Psoas muscle (tissue), 8 donors: ENCODE measurements at places on chromosomes 12 and 14. TPM values are rescaled to one million over a fixed set of nuclear protein-coding genes. Genes with fewer than 3 reads are reported as not detected.

DNA sequence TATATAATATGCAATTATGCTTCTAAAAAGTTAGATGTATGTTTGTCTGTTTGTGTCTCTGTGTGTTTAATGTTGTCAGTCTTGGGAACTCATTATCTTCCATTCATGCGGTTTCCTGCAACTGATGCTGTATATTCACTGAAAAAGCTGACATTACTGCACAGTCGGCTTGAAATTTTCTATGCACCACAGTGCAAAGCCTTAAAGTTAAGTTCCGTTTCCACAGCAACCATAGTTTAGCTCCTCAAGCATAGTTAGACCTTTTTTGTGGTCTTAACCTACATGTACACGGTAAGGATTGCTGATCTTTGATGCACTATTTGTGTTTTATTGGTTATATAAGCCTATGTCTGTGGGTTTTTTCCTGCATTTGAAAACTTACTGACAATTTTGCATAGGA, 309.4 kb downstream of the KCNC2 start:
- H3K4me1 ChIP-seq = no peaks in the 10 kb centered on the region
- H3K27ac ChIP-seq = no peak overlapping the region
- H3K27me3 ChIP-seq = no peaks in the 10 kb centered on the region
- no peak for DNase-seq

DNA sequence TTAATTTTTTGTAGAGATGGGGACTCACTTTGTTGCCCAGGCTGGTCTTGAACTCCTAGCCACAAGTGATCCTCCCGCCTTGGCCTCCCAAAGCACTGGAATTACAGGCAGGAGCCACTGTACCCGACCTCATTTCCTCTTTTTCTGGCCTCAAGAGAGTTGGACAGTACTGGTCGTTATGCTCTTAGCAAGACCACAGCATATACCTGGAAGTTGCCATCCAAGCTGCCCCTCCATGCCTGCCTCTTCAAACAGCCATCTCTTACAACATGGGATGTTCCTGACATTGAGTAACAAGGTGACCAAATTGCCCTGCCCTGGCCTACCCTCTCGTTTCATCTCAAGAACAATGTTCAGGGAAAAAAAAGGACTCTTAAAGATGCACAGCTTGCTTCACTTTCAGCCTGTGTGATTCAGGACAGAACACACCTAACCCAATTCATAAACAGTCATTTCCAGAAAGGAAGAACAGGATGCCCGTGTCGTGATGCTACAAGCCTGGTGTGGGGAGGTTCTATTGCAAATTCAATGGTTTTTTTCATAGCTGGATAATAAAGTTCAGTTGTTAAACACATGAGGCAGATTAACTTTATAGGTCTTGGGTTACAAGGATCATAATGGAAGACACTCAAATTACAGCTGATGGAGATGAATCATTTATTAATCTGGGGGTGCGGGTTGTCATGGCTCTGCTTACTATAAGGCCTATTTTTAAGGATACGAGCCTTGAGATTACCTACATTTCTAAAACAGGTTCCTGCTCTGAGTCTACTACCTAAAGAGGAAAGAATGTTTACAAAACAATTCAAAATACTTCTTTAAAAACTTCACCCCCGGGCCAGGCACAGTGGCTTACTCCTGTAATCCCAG, 11.9 kb downstream of the GLTP start:
- no peaks in the 10 kb centered on the region for H3K36me3 ChIP-seq
- H3K27me3 ChIP-seq = no peaks in the 10 kb centered on the region
- no peak overlapping the region for H3K4me3 ChIP-seq
- no peak overlapping the region for H3K27ac ChIP-seq
- H3K4me1 ChIP-seq = no peaks in the 10 kb centered on the region
- DNase-seq = no peak

DNA sequence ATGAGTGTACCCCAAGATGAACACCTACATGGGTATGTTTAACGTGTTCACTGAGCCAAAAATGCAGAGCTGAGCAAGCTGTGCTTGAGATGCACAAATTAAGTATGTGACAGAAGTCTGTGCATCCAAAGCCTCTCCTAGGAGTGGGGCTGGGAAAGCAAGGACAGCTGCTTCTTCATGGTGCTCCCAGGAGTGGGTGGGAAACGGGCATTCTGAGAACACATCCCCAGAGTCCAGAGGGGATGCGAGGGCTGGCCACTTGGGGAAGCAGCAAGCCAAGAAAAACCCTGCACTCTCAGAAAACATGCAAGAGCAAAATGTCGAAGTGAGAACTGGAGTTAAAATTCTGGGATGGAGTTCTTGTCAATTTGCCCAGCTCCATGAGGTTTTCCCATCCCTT, 414.3 kb downstream of the BCAT1 start:
- peak; percentile 18 for DNase-seq
- no peak overlapping the region for H3K4me3 ChIP-seq
- no peaks in the 10 kb centered on the region for H3K36me3 ChIP-seq
- no peaks in the 10 kb centered on the region for H3K27me3 ChIP-seq
- H3K27ac ChIP-seq = no peak overlapping the region
- no peaks in the 10 kb centered on the region for H3K4me1 ChIP-seq

Gene GNG2
- total RNA-seq = 6.3 TPM
